ENCODE measurements at places on chromosomes 7 and 10.
A peak's percentile ranks its signal among the peaks of the same experiment; 100 is the strongest.

- peak; percentile 39 for DNase-seq
Measured at GRCh38 chr7:55366461-55367070, 1.4 kb downstream of the LANCL2 start.

DNA sequence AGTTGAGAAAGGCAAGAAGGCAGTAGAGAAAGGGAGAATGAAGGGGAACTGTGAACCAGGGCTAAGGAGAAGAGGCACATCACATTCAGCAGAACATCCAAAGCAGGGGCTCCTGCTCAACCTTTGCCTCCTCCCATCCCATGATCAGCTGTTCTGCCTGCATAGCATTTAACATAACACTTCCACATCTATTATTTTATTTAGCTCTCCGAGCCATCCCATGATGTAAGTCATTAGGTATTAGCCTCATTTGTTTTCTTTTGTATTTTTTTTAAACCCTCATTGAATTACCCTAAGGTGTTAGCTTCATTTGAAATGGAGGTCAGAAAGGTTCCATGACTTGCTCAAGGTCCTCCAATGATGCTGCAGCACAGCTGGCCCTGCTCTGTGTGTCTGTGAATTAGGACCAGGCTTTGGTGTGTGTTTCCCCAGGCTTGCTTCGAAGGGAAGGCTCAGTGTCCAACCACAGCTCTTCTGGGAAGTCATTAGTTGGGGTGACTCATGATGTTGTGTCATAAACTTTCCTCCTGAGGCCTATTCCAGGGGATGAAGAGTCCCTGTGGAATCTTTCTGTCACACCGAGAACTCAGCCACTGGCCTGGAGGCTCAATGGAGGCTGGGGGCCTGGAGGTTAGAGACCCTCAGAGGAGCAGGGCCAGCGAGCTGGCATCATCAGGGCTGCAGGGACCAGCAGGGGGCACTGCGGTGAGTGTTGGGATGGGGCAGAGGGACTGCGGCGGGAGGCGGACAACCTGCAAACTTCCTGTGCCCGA is 16.5 kb downstream of the NPFFR1 start:
- DNase-seq: no peak

DNA sequence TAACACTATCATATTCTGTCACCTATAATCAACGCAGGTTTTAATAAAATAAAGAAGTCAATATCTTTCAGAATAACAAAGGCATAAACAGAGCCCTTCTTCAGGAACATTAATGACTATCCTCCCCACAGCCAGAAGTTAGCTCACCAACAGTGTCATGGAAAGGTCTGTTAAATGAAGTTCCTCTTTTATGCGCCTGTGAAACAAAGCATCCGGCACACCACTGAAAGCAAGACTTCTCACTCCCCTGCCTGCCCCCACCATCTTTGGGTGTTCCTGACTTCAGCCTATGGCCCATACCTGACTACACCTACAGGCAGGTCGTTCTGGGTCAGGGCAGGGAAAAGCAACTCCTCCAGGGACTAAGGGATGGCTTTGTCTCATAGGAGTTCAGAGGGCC is 205.4 kb downstream of the FANK1 start:
- peak; percentile 39 for DNase-seq

- peak; percentile 4 for DNase-seq
Measured at GRCh38 chr10:21022821-21023220, 125.7 kb upstream of the NEBL start.

GRCh38 chr10:15791816-15792524 is 68.3 kb downstream of the MINDY3 start:
- DNase-seq: no peak

DNA sequence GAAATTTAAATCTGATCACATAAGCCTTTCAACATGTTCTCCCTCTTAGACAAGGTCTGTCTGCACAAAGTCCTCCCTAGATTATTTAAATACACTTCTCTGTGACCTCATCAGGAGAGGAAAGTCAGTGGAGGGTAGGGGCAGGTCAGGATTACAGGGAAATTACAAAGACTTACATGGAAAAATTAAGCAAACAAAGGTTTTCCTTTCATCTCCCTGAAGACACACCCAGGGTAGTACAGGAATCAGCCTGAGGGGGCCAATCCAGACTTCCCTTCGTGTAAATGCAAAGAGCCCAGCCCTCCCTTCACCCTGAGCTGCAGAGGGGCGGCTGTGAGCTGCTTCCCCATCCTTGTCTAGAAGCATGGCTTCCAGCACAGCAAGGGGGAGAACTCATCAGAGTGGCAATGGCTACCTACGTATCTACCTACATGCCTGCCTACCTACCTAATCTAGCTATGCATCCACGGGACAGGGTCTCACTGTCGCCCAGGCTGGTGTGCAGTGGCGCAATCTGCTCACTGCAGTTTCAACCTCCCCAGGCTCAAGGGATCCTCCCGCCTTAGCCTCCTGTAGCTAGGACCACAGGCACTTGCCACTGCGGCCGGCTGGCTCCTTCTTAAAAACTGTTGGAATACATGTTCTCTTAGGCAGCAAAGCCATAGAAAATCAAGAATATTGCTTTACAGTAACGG is 33.2 kb downstream of the PITRM1 start:
- no peak for DNase-seq

DNA sequence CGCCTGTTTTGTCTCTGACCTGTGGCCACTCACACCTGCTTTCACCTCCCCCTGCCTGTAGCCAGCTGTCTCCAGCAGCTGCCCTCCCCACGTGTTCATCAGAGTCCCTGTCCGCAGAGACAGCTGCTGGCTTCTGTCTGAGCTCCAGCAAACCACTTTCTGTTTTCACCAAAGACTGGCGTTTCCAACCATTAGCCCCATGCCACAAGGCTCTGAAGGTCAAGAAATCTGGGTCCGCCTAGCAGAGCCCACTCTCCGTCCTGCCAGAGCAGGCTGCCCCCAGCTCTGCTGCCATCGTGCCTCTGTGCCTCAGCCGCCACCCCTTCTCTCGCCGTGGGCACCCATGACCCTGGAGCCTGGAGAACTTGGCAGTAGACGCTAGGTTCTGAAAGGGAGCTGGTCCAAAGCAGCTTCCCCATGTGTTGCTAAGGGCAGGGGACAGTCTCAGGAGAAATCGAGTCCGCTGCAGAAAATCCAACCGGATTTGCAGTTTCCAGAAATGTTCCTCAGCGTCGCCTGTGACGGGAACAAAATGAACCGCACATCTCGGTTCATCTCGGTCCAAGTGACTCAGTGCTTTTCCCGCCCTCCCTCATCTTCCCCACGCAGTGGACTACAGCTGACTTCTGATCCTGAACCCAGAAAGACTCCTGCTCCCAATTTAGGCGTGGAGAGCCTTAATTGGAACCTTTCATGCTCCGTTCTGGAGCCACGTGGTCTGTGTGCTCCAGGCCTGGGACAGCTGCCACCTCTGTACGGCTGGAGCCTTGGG is 28.0 kb downstream of the TMEM120A start:
- peak; percentile 38 for DNase-seq

DNA sequence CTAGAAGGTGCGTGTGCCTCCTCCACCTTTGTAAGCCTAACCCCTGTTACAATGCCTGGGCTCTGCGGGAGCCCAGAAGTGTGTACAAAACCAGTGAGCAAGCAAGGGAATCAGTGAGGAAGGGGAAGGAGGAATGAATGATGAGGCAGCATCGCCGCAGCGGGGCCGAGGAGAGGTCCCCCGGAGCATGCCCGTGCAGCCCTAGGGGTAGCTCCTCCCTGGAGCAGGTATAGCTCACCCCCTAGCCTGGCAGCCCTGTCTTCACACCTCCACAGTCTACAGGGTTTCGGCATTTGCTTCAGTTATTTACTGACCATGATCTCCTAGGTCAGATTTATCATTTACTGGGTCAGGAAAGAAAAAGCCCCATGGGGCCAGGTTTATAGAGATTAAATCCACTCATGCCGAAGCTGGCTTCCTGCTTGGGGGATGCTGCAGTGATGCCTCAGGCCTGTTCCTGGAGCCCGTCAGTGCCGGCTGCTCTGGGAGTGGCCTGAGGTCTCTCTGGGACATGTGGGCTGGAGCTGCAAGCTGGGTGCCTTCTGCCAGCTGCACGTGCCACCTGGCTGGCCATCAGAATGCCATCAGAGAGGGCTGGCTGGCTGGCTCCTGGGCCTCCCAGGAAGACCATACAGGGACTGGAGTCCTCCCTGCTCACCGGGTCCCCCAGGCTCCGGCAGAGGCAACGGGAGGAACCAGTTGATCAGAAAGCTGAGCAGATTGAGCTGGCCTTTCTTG is 138.9 kb downstream of the GRK5 start:
- no peak for DNase-seq

- no peak for DNase-seq
Measured at GRCh38 chr7:151134743-151135524, 32.6 kb downstream of the GBX1 start.
